Caki2 (cell line): ENCODE measurements at places on chromosomes 5 and 9.

GRCh38 chr5:170361616-170362015, 27.6 kb downstream of the KCNMB1 start:
- DNase-seq, result no peak

DNA sequence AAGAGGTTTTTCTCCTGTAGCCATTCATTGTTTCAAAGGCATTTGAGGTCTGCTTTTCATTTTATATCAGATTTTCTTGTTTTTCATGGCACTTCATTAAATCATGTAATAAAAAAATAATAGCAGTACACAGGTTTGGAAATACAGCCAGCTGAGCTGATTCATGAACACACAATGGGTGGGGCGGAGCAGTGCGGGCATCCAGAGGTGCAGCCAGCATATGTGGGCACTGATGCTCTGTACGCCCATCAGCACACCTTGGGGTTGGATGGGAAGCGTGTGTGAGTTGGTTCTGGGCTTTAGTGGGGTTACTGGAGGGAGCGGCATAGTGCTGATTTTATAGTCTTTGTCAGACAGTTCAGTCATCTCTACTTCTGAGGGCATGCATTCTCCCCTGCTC, 54.2 kb upstream of the IRX4 start:
- no peak for DNase-seq

GRCh38 chr5:123720955-123721354, 209.0 kb downstream of the CSNK1G3 start:
- no peak for DNase-seq

- DNase-seq, result no peak
These were observed 41.1 kb upstream of the PLPP6 start for GRCh38 chr9:4620881-4621555.

- no peak for DNase-seq
These were observed 14.7 kb downstream of the CEP72 start for GRCh38 chr5:626850-627249.
